Suprapubic skin (tissue), 4 donors: ENCODE measurements at places on chromosomes 2 and 18.
A peak's percentile ranks its signal among the peaks of the same experiment; 100 is the strongest.

DNA sequence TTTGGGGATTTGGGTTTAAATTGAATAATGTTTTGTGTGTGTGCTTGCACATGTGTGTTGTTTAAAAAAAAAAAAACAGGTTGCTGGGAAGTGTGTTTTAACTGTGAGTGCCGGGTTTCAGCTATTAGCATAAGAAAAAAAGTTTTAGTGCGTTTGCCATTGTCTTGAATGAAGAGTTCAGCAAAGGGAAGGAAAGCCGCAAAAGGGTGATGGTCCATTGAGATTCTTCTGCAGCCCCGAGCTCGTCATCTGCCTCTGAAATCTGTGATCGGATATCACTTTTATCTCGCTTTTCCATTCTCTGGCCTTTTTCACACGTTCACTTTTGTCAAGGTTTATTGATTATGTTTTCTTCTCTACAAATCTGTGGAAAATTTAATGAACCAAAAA lies 4.7 kb downstream of the GLI2 start:
- H3K36me3 ChIP-seq, result no peaks in the 10 kb centered on the region
- H3K4me3 ChIP-seq, result no peak overlapping the region
- H3K4me1 ChIP-seq, result peaks cover 48% of the 10 kb centered on the region
- H3K27ac ChIP-seq, result no peak overlapping the region
- no peak for DNase-seq

DNA sequence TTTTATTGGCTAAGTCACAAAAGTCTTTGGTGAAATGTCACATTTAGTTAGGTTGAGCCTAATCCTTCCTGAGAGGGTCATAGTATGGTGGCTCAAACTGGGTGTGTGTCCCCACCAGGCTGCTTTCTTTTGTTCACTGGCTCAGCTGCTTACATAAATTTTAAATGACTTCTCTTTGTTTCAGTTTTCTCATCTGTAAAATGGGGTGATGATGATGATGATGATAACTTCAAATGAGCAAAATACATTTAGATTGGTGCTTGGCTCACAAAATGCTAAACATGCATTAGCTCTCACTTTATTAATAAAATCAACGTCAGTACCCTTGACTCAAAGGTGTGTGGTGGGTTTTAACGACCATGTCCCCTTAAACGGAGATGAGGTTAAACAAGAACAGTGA lies 7.2 kb upstream of the TAF1B start:
- DNase-seq, result no peak
- no peak overlapping the region for H3K4me3 ChIP-seq
- H3K27me3 ChIP-seq, result no peaks in the 10 kb centered on the region
- peaks cover 12% of the 10 kb centered on the region for H3K4me1 ChIP-seq
- H3K27ac ChIP-seq, result peak overlapping the region; percentile 0
- no peaks in the 10 kb centered on the region for H3K36me3 ChIP-seq

- no peak for DNase-seq
- H3K4me3 ChIP-seq, result no peak overlapping the region
- H3K36me3 ChIP-seq, result no peaks in the 10 kb centered on the region
- H3K27ac ChIP-seq, result no peak overlapping the region
- no peaks in the 10 kb centered on the region for H3K27me3 ChIP-seq
Measured at GRCh38 chr18:26565514-26565913, 17.2 kb upstream of the KCTD1 start.

GRCh38 chr2:26740890-26741302 lies 23.2 kb upstream of the SLC35F6 start:
- H3K4me3 ChIP-seq, result no peak overlapping the region
- no peaks in the 10 kb centered on the region for H3K27me3 ChIP-seq
- H3K36me3 ChIP-seq, result no peaks in the 10 kb centered on the region
- no peak for DNase-seq
- no peaks in the 10 kb centered on the region for H3K4me1 ChIP-seq
- no peak overlapping the region for H3K27ac ChIP-seq

DNA sequence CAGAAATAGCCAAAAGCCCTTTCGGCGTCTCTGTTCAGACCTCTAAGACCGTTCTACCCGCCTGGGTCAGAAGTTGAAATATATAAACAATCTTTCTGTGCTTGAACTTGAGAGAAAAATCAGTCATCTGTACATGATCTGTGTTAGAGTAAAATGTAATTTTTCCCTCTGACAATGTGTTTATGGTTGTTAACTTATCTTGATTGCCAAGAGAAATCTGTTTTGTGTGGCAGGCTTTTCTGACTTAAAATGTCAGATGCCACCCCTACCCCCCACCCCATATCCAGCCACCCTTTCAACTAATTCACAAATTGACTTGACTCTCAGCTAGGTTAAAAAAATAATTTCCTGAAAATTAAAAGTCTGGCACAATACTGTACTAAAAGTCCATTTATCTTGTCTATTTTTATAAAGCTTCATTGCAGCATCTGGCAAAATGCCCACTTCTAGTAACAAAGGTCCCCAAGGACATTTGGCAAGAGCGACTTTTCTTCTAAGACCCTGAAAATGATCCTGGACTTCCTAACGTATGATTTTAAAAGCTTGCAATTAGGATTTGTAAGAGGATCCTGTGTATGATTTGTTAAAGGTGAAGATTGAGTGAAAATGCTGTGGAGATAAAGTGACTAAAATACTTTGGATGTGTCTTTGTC lies 304.2 kb downstream of the EPHA4 start:
- no peak overlapping the region for H3K4me3 ChIP-seq
- H3K4me1 ChIP-seq, result no peaks in the 10 kb centered on the region
- no peak for DNase-seq
- no peaks in the 10 kb centered on the region for H3K27me3 ChIP-seq
- no peak overlapping the region for H3K27ac ChIP-seq

DNA sequence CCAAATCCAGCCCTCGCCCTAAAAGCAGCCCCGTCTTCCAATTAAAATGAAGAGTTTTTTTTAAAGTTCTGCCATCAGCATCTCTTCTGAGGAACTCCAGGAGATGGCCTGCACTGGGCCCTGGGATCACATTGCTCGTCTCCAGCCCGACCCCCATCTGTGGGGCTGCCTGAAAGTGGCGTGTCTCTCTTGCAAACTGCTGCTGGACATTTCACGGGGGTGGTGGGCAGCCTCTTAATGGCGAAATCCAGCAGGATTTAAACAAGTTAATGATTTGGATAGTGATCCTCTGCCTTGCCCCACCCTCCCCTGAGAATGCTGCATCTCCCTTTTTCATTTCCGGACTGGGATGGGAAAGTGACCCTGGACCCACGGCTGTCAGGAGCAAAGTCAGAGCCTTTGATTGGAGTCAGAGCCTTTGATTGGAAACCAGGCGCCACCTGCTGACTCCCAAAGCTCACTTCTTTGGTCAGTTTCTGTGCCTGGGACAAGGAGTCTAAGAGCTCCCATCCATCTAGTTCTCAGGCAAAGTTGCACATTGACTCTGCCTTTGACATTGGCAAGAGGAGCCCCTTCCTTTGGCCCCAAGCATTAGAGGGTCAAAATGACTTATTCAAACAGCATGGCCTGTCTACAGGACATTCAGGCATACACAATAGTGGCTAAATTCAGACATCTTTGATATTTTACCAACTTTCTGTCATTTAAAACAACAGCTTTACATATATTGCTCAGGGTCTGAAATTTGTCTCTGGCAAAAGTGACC lies 155.2 kb downstream of the SH3BP4 start:
- no peaks in the 10 kb centered on the region for H3K36me3 ChIP-seq
- H3K27ac ChIP-seq, result no peak overlapping the region
- no peak for DNase-seq

DNA sequence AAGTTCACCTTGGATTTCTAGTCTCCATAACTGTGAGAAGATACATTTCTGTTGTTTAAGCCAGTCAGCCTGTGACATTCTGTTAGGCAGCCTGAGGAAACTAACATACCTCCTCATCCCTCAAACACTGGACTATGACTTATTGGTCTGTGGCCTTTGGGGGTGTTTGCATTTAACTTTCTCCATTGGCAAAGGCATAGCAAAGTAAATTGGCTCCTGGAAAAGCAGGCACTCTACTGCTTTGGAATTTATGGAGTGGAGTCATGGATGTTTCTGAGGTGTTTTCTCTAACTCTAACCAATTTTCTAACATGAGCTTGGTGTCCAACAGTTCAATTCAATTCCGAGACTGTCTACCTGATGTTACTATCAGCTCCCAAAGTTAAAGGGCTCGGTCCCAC lies 48.9 kb upstream of the CTLA4 start:
- no peak overlapping the region for H3K27ac ChIP-seq
- DNase-seq, result no peak
- H3K4me1 ChIP-seq, result peaks cover 17% of the 10 kb centered on the region

DNA sequence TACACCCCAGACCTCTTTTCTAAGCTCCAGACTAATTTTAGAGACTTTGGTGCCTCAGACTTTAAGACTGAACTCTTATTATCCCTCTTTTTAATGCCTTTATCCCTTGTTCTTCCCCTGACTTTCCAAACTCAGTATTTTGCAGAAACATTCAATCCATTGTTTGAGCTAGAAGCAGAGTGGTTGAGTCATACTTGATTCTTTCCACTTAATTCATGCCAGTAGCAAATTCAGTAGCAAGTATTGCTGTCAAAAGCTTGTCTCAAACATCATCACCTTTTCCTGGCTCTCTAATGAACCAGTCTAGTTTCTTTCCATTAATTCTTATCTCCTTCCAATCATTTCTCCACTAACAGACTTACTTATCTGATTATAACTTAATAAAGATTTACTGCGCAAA lies 699.7 kb upstream of the ZNF804A start:
- no peak for DNase-seq
- H3K4me3 ChIP-seq, result no peak overlapping the region
- no peaks in the 10 kb centered on the region for H3K36me3 ChIP-seq
- no peaks in the 10 kb centered on the region for H3K4me1 ChIP-seq

DNA sequence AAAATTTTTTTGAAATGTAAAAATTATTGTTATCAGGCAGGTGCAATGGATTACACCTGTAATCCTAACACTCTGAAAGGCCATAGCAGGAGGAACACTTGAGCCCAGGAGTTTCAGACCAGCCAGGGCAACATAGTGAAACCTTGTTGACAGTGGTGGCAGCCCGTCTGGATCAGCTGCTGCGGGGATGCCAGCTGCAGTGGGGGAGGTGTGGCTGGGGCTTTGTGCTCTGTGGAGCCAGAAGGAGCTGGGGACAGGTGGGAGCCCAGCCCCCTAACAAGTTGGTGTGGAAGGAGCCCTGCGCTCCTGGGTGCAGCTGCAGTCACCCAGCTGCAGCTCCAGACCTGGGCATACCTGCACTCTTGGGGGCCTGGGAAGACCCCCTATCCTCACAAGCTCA lies 182.4 kb upstream of the MC4R start:
- no peaks in the 10 kb centered on the region for H3K36me3 ChIP-seq
- no peak for DNase-seq
- H3K4me3 ChIP-seq, result no peak overlapping the region
- H3K4me1 ChIP-seq, result no peaks in the 10 kb centered on the region
- H3K27ac ChIP-seq, result no peak overlapping the region

DNA sequence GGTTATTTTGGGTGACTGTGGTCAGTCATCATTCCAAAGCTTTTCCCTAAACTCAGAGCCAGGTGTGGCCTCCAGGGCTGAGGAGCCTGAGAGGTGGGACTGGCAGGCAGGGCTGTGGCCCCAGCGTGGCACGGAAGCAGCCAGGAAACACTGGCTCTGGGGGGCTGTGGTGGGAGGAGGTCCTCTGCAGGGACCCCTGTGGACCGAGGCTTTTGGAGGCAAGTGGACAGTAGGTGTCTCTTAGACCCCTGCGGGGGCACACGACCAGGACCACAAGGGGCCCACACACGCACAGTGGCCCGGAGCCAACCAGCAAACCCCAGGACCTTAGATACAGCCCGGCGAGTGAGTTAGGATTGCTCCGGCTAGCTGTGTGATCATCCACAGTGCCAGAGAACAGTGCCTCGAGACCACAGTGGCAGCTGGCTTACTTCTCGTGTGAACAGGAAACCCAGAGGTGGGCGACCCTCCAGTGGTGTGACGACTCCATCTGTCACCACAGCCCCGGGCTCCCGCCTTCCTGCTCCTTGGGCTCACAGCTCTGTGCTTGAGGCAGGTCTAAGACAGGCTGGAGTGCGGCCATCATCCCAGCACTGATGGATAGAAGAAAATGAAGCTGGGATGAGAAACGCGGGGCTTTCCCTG lies 1.6 kb upstream of the RTP5 start:
- peaks cover 70% of the 10 kb centered on the region for H3K27me3 ChIP-seq
- peaks cover 21% of the 10 kb centered on the region for H3K4me1 ChIP-seq
- no peak for DNase-seq

DNA sequence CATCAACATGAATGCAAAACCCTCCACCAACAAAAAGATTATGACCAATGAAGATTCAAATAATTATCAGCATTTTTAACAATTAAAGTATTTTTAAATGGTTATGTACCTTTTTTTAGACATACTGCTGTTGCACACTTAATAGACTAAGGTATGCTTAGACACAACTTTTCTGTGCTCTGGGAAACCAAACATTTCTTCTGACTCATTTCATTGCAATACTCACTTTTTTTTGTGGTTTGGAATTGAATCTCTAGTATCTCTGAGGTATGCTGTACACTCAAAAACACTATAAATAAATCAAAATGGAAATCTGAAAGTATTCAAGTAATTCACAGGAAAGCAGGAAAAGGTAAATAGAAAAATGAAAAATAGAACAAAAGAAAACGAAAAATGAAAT lies 247.9 kb upstream of the POU3F3 start:
- H3K27me3 ChIP-seq, result no peaks in the 10 kb centered on the region
- no peak overlapping the region for H3K4me3 ChIP-seq
- H3K27ac ChIP-seq, result no peak overlapping the region
- H3K36me3 ChIP-seq, result no peaks in the 10 kb centered on the region
- DNase-seq, result no peak

GRCh38 chr2:179184610-179185009 lies 80.0 kb downstream of the SESTD1 start:
- H3K4me1 ChIP-seq, result no peaks in the 10 kb centered on the region
- DNase-seq, result no peak
- no peaks in the 10 kb centered on the region for H3K27me3 ChIP-seq
- H3K4me3 ChIP-seq, result no peak overlapping the region
- H3K36me3 ChIP-seq, result peaks cover 9% of the 10 kb centered on the region
- H3K27ac ChIP-seq, result no peak overlapping the region

GRCh38 chr2:199509403-199509802 lies 51.7 kb upstream of the SATB2 start:
- no peak overlapping the region for H3K27ac ChIP-seq
- H3K27me3 ChIP-seq, result no peaks in the 10 kb centered on the region
- no peaks in the 10 kb centered on the region for H3K36me3 ChIP-seq
- H3K4me3 ChIP-seq, result no peak overlapping the region

DNA sequence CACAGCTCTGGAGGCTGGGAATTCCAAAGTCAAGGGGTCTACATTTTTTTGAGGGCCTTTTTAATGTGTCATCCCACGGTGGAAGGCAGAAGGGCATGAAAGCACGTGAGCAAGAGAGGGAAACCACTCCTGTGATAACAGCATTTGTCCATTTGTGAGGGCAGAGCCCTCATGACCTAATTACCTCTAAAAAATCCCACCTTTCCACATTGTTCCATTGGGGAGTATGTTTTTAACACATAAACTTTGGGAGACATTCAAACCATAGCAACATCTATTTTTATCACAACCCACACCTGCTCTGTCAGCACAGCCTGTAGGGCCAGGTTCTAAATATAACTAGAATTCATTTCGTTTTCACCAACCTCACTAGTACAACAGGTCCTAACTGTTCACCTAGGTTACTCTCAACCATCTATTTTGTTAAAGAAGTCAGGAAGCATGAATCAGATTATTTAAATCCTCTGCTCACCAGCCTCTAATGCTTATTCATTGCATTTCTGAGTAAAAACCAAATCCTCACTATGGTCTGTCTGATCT lies 92.2 kb upstream of the DPP10 start:
- no peaks in the 10 kb centered on the region for H3K4me1 ChIP-seq
- no peak overlapping the region for H3K27ac ChIP-seq
